ENCODE measurements at places on chromosomes 6 and 20.

DNA sequence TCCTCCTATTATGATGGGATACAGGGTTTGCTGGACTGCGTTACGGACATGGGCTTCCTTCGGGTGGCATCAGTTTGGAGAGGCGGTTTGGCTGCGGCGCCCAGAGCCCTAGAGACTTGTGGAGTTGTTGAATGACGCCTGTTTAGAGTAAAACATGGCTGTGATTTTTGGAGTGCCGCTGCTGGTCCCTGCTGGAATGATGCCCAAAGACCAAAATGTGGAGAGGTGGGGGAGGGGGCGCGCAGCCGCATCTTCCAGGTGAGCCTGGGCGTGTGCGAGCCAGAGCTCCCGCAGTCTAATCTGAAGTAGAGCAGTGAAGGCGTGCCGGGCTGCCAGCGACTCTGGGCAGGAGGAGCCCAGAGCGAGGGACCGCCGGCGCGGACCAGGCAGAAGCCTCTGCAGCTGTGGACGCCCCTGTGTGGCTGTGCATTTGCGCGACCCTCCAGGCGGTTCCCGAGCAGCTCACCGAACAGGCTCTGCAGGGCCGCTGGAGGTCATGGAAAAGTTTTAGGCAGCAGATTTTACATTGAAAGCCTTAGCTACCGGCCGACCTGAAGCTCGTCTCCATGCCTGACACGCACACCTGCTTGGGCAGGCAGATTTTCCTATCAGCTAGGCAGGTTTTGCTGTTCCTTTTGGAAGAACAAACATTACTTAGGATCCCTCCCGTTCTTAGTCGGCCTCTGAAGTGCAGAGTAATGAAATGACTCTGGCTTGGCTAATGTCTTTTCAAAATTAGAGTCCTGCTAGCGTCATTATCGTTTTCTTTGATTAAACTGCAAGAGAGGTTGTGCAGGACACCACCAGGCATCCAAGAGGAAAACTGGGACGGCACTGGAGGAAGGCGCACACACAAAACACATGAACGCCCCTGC, 298.2 kb downstream of the PHACTR1 start:
- DNase-seq, result no peak

- DNase-seq, result peak; percentile 8
Measured at GRCh38 chr6:118565311-118565960, 17.3 kb downstream of the PLN start.

- DNase-seq, result peak; percentile 55
Measured at GRCh38 chr6:7107578-7108195, at the start of gene RREB1. TSS of gene RREB1 (plus strand) at chr6:7107961. CDS start at chr6:7181912, 73,951 bp downstream.

GRCh38 chr20:24411003-24411833, 58.2 kb upstream of the SYNDIG1 start:
- DNase-seq, result no peak

DNA sequence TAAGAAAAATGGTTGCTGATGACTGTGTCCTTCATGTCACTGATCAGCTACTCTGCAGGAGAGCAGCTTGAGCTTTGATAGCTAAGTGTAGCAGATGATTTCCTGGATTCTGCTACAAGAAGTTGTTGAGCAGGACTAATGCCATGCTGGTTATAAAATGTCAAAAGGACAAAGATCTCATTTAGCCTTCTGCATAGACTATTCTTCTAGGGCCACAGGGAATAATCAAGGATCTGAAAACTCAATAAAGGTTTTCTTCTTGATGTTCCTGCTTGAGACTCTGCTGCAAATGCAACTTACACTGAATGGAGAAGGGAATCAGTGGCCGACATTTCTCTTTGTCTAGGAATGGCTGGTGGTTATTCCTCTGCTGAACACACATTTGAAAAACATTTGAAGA, 360.3 kb upstream of the PTCHD4 start:
- DNase-seq, result no peak

- no peak for DNase-seq
Measured at GRCh38 chr6:128569732-128570679, 49.6 kb upstream of the PTPRK start.

Data from stimulated activated CD4-positive, alpha-beta T cell treated with anti-CD3 and anti-CD28 coated beads, Interleukin-1b, Interleukin-23, amount 100 ng/mL, for 4 hours (primary cell).